ENCODE measurements at places on chromosomes 3 and 15.

DNA sequence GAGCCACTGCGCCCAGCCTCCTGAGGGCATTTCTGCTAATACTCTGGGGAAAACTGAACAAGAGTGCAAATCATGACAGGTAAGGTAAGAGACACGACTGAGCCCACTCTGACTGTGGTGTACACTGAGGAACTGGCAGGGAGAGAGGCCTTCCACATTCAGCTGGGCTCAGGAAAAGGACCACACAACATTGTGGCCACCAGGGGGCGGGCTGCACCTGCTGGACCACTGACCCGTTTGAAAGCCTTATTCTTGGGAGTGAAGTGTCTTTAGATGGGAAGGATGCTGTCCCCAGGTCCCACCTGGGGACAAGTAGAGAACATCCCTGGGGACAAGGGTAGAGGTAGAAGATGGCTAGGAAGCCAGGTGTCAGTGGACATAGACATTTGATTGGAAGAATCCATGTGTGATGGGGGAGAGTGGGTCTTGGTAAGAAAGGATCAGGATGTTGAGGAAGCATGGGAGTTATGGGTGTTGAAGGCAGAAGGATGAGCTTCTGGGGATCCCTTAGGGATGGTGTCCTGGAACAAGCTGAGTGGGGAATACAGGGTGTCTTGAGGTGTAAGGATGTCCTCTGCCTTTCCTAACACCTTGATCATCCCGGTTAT, 6.2 kb upstream of the CTDSPL start:
- DNase-seq: peak; percentile 81

- DNase-seq: peak; percentile 72
These were observed 14.5 kb downstream of the RLBP1 start for GRCh38 chr15:89206908-89207331.

GRCh38 chr3:98787181-98787580, 24.0 kb downstream of the ST3GAL6 start:
- DNase-seq: no peak

DNA sequence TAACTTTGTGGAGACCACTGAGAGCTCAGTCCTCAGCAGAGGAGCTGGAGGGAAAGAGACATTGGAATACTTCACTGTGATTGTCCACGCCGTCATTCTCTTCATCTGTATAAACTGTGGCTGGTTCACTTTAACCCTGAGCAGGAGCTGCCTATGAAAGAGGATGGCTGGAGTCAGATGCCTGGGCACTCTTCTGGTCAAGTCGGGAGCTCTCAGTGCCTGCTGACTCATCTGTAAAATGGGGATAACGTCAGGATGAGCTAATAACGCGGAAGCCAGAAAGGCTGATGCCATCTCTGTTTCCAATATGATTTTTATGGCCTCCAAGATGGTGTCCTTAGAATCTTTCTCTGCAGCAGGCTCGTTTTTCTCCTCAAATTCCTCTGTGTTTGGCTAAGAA, 51.6 kb upstream of the MRPS22 start:
- DNase-seq: no peak

DNA sequence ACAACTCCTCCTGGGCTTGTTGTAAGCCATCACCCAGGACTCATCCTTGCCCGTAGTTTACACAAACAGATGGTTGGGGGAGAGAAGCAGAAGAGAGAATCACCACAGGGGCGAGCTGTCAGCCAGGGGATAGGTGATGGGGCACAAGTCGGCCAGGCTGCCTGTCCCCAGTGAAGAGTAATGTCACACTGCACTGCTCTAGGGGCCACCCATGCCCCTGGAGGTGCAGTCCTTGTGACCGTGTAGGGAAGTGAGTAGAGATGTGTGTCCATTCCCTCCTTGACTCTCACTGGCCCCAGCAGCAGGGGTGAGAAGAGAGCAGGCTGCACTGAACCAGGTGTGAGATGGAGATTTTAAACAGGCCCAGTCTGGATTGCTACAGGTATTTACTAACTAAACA, 17.1 kb upstream of the PRSS50 start:
- DNase-seq: no peak

DNA sequence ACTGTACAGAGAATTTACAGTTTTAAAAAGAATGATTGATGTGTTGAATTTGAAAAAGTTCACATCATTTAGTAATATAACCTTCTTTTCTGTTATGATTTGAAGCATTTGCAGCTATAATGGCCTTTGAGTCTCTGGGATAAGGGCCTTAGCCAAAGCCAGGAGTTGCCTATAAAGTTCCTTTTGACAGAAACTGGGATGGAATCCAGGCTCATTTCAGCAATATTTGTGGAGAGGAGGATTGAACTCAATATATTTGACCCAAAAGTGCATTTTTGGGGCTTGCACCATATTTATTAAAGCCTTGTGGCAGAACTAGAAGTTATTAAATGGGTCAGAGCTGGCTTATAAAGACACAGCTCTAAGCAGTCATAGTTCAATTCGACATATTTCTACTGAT, 348.7 kb upstream of the EPHA3 start:
- DNase-seq: no peak

- DNase-seq: no peak
These were observed 424.7 kb downstream of the FHIT start for GRCh38 chr3:60826511-60826910.
